ENCODE measurements at places on chromosomes 12 and 14. TPM values are rescaled to one million over a fixed set of nuclear protein-coding genes. Genes with fewer than 3 reads are reported as not detected.

Gene SLC17A8
- total RNA-seq, result 212 TPM

GRCh38 chr14:64238631-64239030 is 55.5 kb downstream of the ESR2 start:
- no peaks in the 10 kb centered on the region for H3K36me3 ChIP-seq
- no peak overlapping the region for H3K4me3 ChIP-seq
- DNase-seq, result no peak

- no peak overlapping the region for H3K4me3 ChIP-seq
- no peaks in the 10 kb centered on the region for H3K27me3 ChIP-seq
- no peaks in the 10 kb centered on the region for H3K4me1 ChIP-seq
- no peak overlapping the region for H3K27ac ChIP-seq
- no peaks in the 10 kb centered on the region for H3K36me3 ChIP-seq
Measured at GRCh38 chr12:83666690-83667089, 980.0 kb downstream of the TMTC2 start.

DNA sequence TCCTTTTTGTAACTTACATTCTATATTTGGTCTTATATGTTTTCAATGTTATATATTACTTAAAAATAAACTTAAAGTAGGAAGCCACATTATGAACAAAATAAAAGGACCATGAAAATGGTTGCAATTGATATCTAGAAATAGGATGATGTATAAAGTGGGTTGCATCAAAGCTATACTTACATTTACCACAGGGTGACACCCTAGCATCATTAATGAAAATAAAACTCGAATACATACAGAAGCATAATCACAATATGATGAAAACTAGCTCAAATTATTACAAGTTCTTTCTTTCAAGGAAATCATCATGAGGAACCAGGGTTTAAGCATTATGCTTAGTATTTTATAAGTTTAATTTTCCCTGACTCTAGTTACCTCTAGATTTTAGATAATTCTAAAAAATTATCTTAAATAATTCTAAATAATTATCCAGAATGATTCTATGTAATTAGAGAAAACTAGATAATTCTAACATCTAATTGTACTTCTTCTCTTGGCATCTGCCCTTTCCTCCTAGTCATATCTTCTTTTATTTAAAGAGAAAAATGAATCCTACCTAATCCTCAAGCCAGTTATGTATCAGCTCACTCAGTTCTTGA is 31.2 kb downstream of the TAS2R7 start:
- no peak for DNase-seq
- no peak overlapping the region for H3K27ac ChIP-seq

DNA sequence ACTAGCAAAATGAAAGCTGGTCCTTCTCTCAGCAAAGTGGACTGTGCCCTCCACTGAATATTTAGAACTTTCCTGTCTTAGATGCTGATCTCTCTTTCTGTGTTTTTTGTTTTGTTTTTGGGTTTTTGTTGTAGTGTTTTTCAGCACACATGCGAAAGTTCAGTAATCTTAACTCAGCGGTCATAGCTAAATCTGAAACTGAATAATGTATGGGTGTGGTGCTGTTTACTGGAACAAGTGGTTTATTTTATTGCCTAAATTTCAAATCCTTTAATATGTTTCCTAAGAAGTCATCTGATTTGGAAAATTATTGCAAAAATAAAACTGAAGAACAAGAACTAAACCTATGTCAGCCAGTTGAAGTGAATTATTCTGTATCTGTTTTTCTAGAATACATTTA is 116.0 kb upstream of the LRIG3 start:
- no peaks in the 10 kb centered on the region for H3K36me3 ChIP-seq
- no peaks in the 10 kb centered on the region for H3K27me3 ChIP-seq
- H3K4me3 ChIP-seq, result no peak overlapping the region
- no peaks in the 10 kb centered on the region for H3K4me1 ChIP-seq
